ENCODE measurements at places on chromosomes 6 and 20.
A peak's percentile ranks its signal among the peaks of the same experiment; 100 is the strongest.

DNA sequence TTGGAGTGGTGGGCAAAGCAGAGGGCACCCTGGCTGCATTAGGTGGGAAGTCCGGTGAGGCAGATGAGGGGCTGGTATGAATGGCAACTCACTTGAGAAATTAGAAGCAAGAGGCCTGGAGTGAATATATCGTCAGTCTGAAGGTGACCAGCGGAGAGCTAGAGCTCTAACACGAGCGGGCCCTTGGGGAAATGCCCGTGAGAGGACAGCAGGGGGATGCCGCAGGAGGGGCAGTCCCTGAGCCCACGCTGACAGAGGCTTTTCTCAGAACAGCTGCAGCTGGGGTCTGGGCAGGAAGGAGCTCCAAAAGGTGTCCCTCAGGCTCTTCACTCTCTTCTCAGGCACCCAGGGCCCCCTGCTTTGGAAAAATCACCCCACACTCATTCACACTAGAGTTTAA, 32.0 kb upstream of the CD93 start:
- DNase-seq: no peak

- DNase-seq: no peak
Measured at GRCh38 chr20:60123096-60123495, 164.9 kb downstream of the CDH26 start.

DNA sequence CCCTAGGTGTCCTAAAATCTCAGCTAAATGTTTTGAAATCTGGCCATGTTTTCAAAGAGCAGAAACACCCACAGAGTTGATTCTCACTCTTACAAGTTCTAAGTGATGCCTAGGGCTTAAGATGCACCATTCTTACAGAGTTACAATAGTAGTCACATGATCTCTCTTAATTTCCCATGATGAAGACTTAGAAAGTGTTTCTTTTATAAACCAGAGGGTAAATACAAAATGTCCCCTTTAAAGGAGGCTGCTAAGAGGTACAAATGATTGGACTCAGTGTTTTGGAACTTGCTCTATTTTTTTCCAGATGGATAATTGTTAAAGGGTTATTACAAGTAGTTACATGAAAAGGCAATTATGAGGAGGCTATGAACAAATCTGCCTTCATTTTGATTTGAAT, 244.6 kb downstream of the GRM1 start:
- DNase-seq: no peak

DNA sequence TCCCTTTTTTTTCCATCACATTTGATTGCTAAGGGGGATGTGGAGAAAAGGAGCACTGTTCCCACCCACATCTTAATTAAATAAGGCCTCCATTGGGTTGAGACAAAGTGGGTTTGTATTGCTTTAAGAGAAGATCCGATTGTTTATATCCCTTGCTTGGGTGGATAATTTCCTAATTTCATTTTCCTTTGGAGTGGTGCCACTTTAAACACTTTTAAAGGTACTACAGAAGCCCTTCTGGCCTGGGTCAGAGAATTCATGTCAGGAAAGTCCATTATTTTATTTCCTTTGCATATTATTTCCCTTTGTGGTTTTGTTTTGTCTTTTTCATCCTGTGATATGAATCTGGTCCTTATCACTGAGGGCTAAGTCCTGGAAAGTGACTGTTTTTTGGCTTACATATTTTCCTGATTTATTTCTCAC, 56.9 kb downstream of the PHACTR2 start:
- DNase-seq: no peak

GRCh38 chr6:32046450-32047083, 8.4 kb downstream of the CYP21A2 start:
- no peak for DNase-seq

- DNase-seq: peak; percentile 21
Measured at GRCh38 chr6:46325561-46326530, 155.1 kb upstream of the ENPP5 start.

GRCh38 chr20:376089-376488, 4.5 kb upstream of the TRIB3 start:
- DNase-seq: no peak

- peak; percentile 33 for DNase-seq
Measured at GRCh38 chr20:53826597-53827291, 233.1 kb upstream of the ZNF217 start.

- DNase-seq: no peak
Measured at GRCh38 chr6:70231311-70231710, 71.6 kb downstream of the COL9A1 start.

- no peak for DNase-seq
Measured at GRCh38 chr6:52929321-52930164, 20.0 kb upstream of the GSTA3 start.
